ENCODE measurements at places on chromosomes 3 and 15.

GRCh38 chr15:24745290-24745689 is 69.7 kb downstream of the NPAP1 start:
- DNase-seq: no peak

GRCh38 chr3:149920119-149920518 is 50.6 kb downstream of the PFN2 start:
- DNase-seq: no peak

GRCh38 chr3:173065543-173065981 is 75.5 kb downstream of the SPATA16 start:
- no peak for DNase-seq

DNA sequence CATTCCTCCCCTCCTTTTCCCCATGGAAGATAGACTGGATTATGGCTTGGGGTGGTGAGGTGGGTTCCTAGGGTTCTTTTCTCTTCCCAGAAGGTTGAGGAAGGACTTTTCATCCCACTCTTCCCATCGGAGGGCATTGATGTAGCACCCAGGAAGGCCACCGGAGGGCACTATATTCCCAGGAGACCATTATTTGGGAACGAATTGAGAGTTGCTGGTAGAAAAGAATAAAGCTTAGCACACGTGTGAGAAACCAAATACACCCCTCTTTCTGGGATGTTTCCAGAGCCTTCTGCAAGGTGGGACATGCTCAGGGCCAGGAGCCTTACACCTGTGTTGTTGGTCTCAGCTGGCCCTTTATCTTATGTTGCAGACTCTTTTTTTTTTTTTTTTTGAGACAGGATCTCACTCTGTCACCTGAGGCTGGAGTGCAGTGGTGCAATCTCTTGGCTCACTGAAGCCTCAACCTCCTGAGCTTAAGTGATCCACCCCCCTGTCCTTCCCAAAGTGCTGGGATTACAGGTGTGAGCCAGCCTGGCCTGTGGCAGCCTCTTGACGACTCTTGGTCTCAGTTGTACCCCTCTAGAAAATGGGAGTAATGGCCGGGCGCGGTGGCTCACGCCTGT is 6.3 kb upstream of the CDC25A start:
- DNase-seq: peak; percentile 47

- DNase-seq: no peak
These were observed 540.3 kb upstream of the CCDC54 start for GRCh38 chr3:106836906-106837305.

GRCh38 chr15:56913241-56913640 is 5.2 kb upstream of the TCF12 start:
- DNase-seq: no peak

DNA sequence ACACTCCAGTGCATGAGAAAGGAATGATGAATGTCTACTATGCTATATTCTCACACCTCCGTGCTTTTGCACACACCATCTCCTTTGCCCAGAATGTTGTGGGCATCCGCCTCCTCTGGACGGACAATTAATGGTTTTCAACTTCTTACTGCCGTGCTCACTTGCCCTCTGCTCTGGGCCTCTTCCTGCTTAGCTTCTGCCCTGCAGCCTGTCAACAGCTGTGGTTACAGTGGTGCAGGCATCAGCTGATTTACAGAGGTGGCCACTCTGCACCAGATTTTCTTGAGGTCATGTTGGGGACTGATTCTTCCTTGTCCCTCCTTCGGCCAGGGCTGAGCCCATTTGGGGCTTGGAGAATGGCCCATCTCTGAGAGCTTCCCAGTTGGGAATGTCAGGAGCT is 56.5 kb upstream of the TMEM115 start:
- no peak for DNase-seq

- DNase-seq: no peak
These were observed 26.4 kb downstream of the LNP1 start for GRCh38 chr3:100427699-100428098.

- no peak for DNase-seq
These were observed 15.6 kb upstream of the MAGEF1 start for GRCh38 chr3:184727357-184728009.
